Common myeloid progenitor, CD34-positive (primary cell): ENCODE measurements at places on chromosomes 4 and X.

GRCh38 chr4:10006231-10006600, 15.1 kb downstream of the SLC2A9 start:
- DNase-seq: no peak

DNA sequence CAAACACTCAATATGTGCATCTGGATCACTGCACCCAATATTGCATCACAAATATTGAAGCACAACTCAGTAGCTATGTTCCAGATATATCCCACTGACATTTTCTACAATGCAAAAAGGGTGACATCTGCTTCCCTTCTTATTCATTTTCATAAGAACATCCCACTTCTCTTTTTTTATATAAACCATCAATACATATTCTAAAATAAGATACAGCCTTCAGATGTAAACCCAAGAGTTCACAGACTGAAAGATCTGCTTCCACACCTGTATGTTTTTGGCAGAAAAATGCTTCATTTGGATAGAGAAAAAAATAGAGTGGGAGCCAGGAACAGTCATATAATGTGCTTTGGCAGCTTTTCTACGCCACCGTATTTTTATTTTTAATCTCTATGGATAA, 815.6 kb upstream of the ADGRL3 start:
- no peak for DNase-seq

DNA sequence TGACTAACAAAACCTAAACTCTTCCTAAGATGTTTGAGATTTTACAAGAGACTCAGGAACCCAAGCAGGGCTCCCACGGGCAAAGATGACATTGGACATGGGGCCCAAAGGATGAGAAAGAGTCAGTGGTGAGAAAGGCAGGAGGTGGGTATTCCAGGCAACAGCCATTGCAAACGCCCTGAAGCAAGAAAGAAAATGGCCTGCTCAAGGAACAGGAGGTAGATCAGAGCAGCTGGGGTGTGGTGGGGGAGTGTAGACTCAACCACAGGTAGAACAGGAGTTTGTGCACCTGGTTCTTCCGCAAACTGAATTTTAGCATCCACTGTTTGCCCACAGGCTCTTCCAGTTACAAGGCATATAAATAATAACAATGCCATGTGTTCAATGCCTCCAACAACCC, 3.3 kb downstream of the PPP2R2C start:
- DNase-seq: no peak

- peak; percentile 69 for DNase-seq
Measured at GRCh38 chr4:78612398-78613178, 61.0 kb downstream of the ANXA3 start.

DNA sequence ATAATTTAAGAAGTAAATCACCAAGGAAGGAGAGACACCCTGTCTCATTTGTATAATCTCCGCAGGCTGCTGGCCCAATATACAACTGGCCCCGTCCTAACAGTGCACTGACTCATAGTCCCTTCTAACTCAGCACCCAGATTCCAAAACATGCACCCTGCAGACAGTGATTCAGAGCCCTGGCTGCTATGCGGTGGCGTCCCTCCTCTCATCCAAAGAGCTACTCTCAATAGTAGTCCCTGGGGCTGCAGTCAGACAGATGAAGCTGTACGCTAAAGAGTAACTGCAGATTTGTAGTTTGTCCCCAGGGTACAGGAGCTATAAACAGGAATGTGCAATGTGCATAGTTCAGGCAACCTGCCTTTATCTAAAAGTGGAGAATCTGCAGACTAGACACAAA, 23.0 kb downstream of the GABRA3 start:
- DNase-seq: no peak

- DNase-seq: no peak
Measured at GRCh38 chr4:77036206-77036605, 39.6 kb downstream of the CCNI start.

DNA sequence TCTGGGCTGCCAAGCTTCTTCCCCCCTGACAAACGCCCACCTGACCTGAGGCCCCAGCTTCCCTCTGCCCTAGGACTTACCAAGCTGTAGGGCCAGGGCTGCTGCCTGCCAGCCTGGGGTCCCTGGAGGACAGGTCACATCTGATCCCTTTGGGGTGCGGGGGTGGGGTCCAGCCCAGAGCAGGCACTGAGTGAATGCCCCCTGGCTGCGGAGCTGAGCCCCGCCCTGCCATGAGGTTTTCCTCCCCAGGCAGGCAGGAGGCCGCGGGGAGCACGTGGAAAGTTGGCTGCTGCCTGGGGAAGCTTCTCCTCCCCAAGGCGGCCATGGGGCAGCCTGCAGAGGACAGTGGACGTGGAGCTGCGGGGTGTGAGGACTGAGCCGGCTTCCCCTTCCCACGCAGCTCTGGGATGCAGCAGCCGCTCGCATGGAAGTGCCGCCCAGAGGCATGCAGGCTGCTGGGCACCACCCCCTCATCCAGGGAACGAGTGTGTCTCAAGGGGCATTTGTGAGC, 37.0 kb downstream of the HTRA3 start:
- DNase-seq: no peak

DNA sequence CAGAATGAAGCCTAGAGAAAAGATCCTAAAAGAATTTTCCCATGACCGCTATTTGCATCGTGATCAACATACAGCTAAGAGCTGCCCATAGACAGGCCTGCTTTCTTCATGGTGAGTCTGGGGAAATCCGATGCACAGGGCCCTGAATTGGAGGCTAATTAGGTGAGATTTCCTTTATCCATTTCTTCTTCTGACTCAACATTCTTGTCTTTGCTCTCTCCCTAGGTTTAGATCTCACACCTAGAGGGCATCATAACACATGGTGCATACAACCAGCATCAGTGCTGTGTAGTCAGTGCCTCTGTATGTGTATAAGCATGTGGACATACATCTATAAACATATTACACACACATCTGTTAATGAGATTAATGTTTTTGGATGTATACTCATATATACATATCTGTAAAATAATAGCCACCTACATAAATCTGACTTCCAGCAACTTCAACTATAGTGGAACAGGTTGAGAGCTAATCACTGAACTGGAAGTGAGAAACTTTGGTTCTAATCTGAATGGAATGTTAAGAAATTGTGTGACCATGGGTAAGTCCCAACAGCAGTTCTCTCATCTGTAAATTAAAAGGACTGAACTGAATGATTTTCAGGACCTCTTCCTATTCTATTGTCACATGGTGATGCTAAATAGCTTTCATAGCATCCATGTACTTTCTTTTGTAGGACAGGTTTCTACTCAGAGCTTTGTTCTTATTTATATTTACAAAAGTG, 17.5 kb downstream of the GATB start:
- no peak for DNase-seq

- no peak for DNase-seq
Measured at GRCh38 chrX:112968351-112969133, 127.9 kb upstream of the AMOT start.

DNA sequence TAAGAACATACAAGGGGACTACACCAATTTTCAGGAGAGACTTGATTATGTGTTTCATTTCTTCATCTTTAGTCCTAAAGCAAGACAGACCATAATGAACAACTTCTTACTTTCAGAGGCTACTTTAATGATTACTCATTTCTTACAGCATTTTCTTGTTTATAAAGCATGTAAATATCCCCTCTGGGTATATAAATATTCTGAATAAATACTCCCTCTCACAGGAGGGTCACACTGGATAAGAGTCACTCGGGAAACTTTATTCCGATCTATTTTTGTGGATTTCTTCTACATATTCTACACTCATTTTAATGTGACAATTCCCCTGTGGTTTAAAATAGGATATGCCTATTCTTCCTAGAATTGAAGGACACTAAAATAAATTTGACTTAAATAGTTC, 228.9 kb upstream of the RPS6KA3 start:
- DNase-seq: no peak

GRCh38 chr4:184776821-184777220, 42.9 kb upstream of the CENPU start:
- DNase-seq: no peak

DNA sequence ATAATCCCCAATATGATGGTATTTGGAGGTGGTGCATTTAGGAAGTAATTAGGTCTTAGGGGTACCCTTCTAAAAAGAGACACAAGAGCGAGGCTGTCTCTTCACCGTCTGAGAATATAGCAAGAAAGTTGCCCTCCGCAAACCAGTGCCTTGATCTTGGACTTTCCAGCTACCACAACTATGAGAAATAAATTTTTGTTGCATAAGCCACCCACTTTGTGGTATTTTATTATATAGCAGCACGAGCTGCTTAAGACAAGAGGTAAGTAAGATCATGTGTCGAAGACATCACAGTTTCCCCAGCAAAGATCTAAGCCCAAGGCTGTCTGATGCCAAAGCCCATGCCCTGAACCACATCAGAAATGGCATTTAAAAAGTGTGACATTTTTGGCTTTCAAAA, 9.6 kb upstream of the EXOSC9 start:
- no peak for DNase-seq

DNA sequence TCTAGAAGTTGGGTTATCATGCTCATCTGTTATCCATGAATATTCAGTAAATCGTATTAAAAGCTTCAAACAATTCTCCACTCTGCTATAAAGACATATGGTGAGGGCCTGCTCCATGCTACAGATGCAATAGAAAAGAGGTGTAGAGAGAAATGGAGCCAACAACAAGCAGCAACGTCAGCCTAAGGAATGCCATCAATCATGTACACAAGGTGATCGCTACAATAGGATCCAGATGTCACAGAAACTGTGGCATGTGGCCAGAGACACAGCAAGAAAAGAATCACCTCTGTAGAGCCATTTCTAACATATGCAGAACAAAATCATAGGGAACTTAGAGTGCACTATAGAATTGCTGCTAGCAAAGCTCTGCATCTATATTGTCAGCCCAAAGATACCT, 1188.1 kb downstream of the PCDH7 start:
- no peak for DNase-seq

GRCh38 chr4:136484996-136485395, 1047.3 kb downstream of the PCDH18 start:
- DNase-seq: no peak

- peak; percentile 72 for DNase-seq
Measured at GRCh38 chr4:48546336-48546735, 56.3 kb downstream of the ZAR1 start.

DNA sequence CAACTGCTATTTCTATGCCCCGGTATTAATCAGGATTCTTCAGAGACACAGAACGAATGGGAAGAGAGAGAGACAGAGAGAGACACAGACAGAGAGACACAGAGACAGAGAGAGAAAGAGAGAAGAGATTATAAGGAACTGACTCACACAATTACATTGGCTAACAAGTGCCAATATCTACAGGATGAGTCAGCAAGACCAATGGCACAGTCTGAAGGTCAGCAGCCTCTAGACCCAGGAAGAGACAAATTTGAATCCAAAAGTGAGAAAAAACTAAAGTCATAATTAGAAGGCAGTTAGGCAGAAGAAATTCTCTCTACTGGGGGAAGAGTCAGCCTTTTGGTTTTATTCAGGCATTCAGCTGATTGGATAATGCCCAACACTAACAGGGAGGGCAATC, 187.3 kb downstream of the MAB21L2 start:
- DNase-seq: peak; percentile 14

GRCh38 chr4:72770708-72771107, 201.7 kb upstream of the ADAMTS3 start:
- no peak for DNase-seq

DNA sequence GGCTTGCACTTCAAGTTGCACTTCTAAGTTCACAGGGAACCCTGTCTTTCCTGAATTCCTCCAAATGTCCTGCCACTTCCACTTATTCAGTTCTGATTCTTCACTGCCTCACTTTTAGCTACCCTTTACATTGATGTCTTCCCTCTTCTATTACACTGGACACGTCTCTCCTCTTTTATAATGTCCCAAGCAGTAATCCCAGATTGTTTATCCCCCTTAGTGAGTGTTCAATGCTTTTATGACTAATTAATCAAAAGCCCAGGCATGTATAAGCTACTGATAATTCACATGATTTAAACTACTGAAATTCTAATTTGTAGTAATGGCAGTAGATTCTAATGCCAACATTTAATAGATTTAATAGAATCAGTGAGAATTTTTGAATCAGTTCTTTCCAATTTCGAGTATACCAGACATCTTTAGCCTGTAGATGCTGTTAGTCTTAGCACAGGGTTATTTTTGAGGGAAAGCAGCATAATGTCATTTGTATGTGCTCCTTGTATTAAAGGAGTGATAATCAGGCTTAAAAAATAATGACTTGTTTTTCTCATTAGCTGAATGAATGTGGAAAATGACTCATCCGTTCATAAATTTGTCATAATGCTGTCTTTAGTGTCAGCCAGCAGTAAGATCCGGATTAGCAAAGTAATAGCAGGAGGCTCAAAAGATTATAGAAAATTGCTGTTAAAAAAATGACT, 703.1 kb downstream of the CENPC start:
- no peak for DNase-seq

- no peak for DNase-seq
Measured at GRCh38 chr4:19496756-19497155, 754.9 kb upstream of the SLIT2 start.
